ENCODE measurements at places on chromosomes 13 and 19.

GRCh38 chr19:45324349-45324907, 1.8 kb upstream of the CKM start:
- no peak for DNase-seq

DNA sequence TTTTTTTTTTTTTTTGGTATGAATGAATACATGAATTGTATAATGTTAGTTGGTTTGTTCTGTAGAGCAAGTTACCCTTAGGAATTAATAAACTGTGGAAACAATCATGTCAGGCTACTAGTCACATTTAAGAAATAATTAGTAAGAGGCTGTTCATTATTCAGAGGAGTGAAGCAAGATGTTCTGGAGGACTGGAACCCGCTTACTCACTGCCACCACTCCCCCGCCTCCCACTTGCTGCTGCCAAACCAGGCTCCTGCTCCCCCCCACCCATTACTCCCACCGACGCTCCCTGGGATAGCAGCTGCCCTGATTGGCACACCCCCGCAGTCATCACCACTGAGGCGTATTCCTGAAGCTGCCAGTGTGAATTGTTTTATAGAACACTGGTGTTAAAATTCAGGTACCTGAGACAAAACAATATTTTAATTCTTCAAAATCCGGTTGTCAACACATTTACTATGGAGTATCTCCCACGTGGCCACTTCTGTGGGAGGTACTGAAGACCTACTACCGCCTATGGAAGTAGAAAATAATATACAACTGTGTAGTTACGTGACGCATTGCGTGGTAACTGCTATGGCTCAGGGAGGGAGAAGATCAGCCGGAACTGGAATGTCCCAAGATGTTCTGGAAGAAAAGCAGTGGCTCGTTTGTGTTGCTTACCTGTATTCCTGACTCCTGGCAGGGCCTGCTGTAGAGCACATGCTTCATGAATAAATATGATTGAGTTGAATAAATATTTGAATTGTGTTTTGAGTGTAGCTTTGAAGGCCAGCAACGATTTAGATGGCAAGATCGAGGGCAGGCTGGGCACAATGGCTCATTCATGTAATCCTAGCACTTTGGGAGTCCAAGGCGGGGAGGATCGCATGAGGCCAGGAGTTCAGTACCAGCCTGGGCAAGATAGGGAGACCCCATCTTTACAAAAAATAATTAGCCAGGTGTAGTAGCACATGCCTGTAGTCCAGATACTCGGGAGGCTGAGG, 1.7 kb downstream of the DPY19L3 start:
- peak; percentile 23 for DNase-seq

DNA sequence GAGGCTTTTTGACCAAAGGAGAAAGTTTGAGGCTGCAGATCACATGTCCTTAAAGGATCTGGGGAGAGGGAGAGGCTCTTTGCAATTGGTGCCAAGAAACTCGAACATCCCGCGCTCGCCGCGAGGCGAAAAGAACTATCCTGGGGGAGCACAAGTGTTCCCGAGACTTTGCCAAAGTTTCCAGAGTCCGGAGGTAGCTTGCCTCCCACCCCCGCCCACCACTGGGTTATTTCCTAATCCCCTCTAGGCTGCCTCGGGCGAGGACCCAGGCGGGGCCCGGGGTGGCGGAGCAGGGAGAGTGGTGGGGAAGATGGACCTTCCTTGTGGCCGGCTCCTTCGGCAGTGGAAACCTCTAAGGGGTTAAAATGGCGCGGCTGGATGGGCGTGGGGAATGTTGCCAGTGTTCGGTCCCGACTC, 114.5 kb downstream of the KCNRG start:
- peak; percentile 80 for DNase-seq

GRCh38 chr19:32203161-32203560, 142.2 kb upstream of the ZNF507 start:
- no peak for DNase-seq

DNA sequence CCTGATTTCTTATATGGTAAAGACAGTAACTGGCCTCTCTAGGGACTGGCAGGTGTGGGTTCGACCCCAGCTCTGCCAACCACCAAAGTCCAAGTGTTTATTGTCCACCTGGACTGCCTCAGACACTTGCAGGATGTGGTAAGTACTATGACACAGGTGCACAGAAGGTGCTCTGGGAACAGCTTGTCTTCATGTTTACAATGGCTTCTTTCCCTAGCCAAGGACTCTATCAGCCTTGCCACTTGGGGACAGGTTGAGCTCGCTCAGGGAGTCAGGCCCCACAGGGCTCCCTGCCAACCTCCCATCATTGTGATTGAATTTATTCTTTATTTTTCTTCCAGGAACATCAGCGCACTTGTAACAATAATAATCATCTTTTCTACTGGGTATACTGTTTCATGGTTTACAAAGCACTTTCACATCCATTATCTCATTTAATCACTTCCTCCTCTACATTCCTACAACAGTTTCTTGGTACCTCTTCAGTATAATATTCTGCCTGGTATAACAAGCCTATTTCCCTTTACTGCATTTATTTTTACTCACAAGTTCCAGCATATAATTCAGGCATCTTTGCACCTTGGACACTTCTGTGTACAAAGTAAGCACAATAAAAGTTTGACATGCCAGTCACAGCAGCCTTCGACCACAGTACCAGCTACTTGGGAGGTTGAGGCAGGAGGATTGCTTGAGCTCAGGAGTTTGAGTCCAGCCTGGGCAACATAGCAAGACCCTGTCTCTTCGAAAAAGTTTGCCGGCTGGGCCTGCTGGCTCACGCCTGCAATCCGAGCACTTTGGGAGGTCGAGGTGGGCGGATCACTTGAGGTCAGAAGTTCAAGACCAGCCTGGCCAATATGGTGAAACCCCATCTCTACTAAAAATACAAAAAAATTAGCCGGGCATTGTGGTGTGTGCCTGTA, 24.2 kb upstream of the GATAD2A start:
- DNase-seq, result no peak

DNA sequence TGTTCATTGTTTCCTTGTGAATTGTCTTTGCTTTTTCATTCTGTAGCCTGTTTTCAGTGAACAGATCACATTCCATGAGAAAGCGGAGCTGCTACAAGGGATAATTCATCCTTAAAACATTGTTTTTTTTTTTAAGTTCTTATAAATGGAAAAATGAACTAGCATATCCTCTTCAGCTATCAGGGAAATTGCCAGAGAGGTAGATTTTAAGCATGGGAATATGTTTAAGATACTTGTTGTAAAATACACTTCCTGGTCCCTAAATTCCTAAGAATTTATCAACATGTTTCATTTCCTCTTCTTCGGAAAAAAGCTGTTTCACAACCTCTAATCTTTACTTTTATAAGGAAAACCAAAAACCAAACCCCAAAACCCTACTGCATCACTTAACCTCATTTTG, 238.0 kb downstream of the POSTN start:
- DNase-seq, result peak; percentile 43

Measured in muscle of leg (tissue), 16 donors.